Body of pancreas (tissue), 4 donors: ENCODE measurements at places on chromosomes 5 and 9. TPM values are rescaled to one million over a fixed set of nuclear protein-coding genes. Genes with fewer than 3 reads are reported as not detected.

The PCA3 gene
- total RNA-seq = not detected

The SLIT3 gene
- 6.6 TPM for total RNA-seq

GRCh38 chr5:32445831-32446614, 1.5 kb upstream of the ZFR start:
- H3K36me3 ChIP-seq = no peaks in the 10 kb centered on the region
- no peaks in the 10 kb centered on the region for H3K27me3 ChIP-seq
- peak; percentile 7 for DNase-seq
- peaks cover 33% of the 10 kb centered on the region for H3K4me1 ChIP-seq
- H3K4me3 ChIP-seq = no peak overlapping the region

- H3K36me3 ChIP-seq = no peaks in the 10 kb centered on the region
- H3K27me3 ChIP-seq = no peaks in the 10 kb centered on the region
- peaks cover 7% of the 10 kb centered on the region for H3K4me1 ChIP-seq
- H3K4me3 ChIP-seq = no peak overlapping the region
- no peak overlapping the region for H3K27ac ChIP-seq
Measured at GRCh38 chr9:94534901-94535300, 20.0 kb upstream of the PCAT7 start.

DNA sequence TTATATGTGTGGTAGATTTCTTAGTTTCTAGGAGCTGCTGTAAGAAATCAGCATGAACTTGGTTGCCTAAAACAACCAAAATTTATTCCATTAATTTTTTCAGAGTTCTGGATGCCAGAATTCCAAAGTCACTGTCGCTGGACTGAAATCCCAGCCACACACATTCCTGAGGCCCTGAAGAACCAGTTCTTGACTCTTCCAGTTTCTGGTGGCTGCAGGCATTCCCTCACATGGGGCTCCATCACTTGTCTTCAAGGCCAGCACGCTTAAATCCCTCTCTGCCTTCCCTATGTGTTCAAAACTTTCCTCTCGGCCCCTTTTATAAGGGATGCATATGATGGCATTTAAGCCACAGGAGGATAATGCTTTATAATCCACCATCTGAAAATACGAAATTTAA, 1237.5 kb upstream of the CDH9 start:
- H3K27me3 ChIP-seq = no peaks in the 10 kb centered on the region
- H3K4me3 ChIP-seq = no peak overlapping the region
- no peaks in the 10 kb centered on the region for H3K4me1 ChIP-seq
- no peak for DNase-seq

DNA sequence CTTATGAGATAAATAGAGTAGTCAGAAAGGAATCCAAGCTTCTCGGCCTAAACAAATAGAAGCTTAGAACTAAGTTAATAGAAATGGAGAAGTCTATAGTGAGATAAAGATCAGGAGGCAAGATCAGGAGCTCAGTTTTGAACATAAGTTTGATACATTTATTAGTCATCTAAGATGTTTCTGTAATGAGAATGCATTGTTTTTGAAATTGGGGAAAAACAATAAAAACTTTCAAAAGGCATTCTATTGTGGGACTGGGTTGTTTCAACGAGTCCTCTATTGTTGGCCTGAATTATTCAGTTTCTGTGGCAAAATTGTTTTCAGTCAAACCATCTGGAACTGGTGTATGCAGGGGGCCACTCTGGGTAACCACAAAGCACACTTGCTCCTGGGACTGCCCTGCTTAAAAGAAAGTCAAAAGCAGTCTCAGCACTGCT, 181.0 kb upstream of the CLINT1 start:
- DNase-seq = no peak
- H3K4me1 ChIP-seq = no peaks in the 10 kb centered on the region
- H3K36me3 ChIP-seq = no peaks in the 10 kb centered on the region

DNA sequence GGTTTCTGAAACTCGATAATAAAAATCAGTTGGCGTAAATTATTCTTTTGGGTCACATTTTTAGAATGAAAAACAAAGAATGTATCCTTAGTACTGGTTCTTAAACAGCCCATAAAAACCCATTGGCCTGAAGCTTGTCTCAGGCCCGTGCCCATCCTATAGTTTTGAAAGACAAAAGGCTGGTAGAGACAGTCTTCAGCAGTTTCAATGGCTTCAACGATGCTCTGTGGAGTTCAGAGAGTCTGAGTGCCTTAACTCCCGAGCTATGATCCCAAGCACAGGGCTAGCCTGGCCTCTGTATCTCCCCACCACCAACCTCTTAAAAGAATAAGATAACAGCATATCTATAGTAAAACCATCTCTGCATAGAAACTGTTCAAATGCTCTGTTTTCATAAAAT, 595.0 kb downstream of the CDH12 start:
- H3K27ac ChIP-seq = no peak overlapping the region
- no peaks in the 10 kb centered on the region for H3K4me1 ChIP-seq
- no peaks in the 10 kb centered on the region for H3K27me3 ChIP-seq
- DNase-seq = no peak

GRCh38 chr9:99822109-99822805, 572 bp downstream of the NR4A3 start:
- DNase-seq = peak; percentile 23
- peaks cover 40% of the 10 kb centered on the region for H3K4me1 ChIP-seq
- H3K27me3 ChIP-seq = no peaks in the 10 kb centered on the region
- peak overlapping the region; percentile 85 for H3K4me3 ChIP-seq
